ENCODE measurements at places on chromosomes 7 and 10.

DNA sequence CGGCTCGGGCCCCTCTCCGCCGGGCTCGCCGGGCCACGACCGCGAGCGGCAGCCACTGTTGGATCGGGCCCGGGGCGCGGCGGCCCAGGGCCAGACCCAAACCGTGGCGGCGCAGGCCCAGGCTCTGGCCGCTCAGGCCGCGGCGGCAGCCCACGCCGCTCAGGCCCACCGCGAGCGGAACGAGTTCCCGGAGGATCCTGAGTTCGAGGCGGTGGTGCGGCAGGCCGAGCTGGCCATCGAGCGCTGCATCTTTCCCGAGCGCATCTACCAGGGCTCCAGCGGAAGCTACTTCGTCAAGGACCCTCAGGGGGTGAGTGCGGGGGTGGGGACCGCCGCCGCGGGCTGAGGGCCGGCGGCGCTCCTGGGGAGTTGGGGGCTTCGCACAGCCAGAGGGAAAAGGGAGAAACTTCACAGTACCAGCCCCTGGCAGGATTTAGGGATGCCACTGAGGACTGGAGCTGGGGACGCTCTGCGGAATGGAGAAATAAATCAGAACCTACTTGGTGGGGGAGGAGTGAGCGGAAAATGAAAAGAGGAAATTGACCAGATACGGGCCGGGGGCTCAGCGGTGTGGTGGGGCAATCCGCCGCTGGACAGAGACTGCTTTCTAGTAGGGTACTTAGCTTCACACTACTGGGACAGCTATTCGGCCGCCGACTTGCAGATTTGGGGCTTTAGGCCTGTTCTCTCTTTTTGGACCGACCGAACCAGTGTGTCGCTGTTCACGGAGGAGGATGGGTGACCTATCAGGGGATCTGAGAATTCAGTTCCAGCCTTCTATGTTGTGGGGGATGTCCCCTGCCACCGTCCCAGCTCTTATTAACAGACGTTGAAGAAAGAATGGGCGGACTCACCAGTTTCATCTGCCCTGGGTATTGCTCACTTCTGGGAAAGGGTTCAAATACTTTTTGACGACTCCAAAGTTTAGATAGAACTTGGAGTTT, 669 bp downstream of the PI4K2A start:
- peak; percentile 63 for DNase-seq

DNA sequence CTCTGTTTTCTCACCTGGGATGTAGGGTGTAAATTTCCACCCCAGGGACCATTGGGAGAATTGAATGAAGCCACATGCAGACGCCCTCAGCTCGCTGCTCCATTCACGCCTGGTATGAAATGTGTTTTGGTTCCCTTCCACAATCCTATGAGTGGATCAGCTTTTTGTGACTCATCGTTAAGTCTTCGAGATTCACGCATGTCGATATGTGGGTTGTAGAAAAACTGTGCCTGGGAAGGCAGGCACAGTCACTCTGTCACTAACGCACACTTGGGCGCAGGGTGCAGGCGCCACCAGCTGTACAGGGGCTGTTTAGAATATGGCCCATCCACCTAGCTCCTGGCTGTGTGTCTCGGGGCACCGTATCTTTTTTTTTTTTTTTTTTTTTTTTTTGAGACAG, 64.2 kb upstream of the SH2B2 start:
- DNase-seq: peak; percentile 53

DNA sequence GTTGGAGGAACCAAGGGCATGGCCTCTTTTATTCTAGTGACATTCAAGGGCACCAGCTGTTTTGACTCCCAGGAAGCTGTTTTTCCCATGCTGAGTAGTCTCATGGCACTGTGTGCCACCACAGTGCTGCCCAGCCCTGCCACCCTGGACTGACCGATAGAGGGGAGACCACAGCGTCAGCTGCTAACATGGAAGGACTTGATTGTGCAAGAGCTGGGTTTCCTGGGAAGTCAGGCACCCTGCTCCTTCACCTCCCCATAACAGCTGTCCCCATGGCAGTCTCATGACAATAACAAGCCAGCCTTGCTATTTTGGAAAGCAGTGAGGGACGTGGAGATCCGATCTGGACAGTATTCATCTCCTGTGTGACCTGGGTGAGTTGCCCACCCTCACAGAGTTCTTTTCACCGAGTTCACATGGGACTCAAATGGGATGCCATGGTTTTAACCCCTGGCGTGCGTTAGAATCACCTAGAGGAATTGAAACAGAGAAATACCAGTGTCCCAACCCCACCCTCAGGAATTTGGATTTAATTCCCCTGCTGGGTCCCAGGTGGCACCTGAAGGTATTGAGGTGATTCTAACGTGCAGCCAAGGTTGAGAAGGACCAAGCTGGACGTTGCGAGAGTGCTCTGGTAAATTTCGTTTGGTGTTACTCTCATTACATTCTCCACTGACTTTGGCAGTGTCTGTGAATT, 174.8 kb downstream of the CELF2 start:
- no peak for DNase-seq

- peak; percentile 95 for DNase-seq
Observed at GRCh38 chr7:22726907-22727713, at the start of gene IL6. Gene IL6, plus strand, starts transcription at chr7:22727200. Its CDS starts 63 bp downstream, at chr7:22727263.

DNA sequence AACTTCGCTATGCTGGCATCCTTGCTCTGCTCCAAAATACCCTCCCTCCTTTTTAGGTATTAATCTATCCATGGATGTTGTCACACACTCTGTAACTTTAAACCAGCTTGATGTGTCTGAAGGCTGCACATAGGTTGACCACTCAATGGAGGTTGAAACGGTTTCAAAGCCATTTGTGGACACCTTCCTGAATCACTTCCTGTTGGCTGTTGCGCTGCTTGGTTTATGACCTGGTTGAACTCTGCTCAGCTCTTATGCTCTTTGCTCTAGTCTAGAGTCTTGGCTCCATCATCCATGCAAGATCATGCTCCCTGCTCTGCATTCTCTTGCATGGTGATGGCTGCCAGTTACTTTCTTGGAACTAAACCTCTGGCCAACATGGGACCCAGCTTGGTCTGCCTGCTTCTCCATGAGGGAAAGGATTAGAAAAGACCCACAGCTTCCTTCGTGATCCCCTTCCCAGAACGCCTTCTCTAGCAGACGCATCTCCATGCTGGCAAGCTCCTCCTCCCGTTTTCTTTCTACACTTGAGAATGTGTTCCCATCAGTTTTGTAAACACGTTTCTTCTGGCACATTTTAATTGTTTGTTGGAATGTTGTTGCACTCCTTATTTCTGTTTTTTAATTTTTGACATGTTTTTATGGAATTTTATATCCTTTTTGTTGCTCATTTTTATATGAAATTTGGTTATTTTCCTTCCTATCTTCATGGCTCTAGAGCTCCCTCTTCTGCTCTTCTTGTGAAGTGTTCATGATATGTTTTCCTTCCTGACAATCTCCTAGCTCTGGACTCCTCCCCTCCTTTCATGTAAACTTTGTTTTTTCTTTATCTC, 149.8 kb downstream of the XPNPEP1 start:
- peak; percentile 44 for DNase-seq

DNA sequence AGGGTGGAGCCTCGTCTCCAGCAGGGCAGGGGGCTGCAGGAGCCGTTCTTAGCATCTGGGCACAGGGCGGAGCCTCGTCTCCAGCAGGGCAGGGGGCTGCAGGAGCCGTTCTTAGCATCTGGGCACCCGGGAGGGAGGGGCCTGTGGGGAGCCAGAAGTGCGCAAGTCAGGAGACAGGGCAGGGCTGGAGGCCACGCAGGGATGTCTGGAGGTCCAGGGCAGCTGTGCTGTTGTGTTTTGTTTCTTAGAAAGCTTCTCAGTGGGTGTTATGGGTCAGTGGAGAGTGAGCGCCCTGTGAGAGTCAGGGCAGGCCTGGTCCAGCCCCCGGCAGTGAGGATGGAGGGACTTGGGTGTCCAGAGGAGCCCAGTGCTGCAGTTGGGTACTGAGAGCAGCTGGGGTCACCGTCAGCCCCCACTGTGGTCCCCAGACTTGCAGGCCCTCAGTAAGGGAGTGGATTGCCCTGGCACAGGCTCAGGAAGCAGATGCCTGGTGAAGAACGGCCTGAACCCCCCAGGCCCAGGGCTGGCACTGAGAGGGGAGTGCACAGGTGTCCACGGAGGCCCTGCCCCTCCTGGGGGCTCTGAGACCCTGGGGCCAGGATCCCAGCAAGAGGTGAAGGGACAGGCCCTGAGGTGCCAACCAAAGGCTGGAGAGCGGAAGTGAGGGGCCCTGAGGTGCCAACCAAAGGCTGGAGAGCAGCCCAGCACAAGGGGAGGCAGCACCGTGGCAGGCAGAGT, 29.8 kb downstream of the FAM20C start:
- DNase-seq: no peak

GRCh38 chr10:69409968-69410367, 6.8 kb downstream of the TACR2 start:
- DNase-seq: no peak

DNA sequence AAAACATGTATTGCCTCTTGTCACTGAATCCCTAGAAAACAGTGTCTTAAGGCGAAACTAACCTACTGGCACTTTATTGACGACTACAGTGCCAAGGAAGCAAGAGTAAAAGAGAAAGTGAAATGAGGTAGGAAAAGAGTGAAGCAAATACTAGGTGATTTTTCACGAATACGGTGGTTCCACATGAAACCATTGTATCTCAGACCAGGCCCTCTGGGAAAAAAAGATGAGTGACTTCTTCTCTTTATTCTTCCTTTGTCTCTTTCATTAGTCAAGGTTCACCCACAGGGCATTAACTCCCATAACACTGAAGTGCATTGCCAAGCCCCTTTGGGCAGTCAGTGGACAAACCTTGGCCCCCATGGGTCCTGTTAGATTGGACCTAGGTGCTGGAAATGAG, 16.2 kb upstream of the MACC1 start:
- DNase-seq: no peak

GRCh38 chr7:123431075-123431614, 103.2 kb downstream of the IQUB start:
- DNase-seq: no peak

DNA sequence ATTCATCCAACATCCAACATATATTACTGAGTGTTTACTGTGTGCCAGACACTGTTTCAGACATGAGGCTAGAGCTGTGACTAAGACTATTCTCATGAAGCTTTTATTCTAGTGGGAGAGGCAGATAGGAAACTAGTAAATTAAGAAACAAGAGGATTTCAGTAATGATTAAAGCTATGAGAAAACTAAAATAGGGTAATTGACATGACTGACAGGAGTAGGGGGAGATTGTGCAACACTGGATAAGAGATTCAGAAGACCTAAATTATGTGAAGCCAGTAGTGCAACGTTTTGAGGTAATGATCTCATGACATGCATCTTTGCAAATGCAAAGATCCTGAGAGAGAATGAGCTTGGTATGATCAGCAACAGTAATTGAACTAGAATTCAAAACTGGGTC, 48.6 kb upstream of the MKLN1 start:
- no peak for DNase-seq

DNA sequence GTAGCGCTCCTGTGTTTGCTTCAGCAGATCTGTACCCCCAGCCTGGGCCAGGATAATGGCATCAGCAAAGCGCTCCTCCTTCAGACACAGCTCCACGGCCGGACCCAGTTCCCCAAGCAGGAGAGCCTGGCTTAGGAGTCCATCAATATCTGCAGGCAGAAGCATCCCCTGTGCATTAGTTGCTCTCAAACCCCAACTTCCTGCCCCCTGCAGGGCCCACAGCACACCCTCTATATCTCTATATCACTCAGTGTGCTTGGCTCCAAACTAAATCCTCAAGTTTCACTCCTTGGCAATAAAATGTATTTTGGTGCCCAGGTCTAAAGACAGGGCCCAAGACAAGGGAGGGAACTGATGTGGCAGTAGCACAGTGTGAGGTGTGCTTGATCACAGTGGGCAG, 21.6 kb downstream of the SEC31B start:
- no peak for DNase-seq

GRCh38 chr7:41940760-41941343, 238.0 kb upstream of the INHBA start:
- peak; percentile 89 for DNase-seq

DNA sequence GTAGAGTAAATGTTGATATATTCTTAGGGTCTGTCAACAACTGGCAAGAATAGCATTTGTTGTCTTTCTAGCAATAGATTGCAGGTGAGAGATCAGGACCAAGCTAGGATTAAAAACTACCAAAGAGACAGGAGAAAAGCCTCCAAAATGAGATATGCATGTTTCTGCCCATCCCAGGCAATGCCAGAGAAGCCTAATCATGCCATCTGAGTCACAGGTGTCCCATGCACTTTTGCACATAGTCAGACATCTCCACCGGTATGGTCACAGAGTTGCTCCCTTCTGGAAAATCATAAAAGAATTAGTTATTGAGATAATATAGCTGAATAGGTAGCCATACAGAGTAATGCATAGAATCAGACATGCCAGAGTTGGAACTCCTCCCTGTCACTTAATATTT, 50.6 kb downstream of the PDK4 start:
- peak; percentile 3 for DNase-seq

GRCh38 chr7:42611289-42611928, 300.5 kb downstream of the C7orf25 start:
- no peak for DNase-seq

DNA sequence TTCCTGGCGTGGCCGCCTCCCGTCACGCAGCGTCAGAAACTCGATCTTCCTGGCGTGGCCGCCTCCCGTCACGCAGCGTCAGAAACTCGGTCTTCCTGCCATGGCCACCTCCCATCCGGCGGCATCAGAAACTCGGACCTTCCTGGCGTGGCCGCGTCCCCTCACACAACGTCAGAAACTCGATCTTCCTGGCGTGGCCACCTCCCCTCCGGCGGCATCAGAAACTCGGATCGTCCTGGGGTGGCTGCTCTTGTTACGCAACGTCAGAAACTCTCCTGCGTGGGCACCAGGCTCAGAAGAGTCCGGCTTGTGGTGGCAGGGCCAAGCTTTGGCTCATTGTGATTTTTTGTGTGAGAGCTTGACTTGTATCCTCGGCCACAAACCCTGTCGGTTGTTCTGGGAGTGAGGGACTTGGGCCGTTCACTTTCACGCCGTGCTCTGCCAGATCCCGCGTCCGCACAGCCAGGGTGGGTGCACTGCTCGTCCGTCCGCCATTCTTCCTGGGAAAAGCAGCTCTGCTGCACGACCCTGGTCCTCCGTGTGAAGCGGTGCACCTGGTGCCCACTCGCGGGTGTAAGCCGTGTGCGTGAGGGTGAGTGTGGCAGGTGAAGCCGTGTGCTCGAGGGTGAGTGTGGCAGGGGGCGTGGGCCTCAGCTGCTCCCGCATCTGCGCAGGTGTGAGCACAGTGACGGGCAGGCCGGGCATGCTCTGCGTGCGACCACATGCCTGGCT, 49.4 kb upstream of the SUN1 start:
- no peak for DNase-seq

- DNase-seq: no peak
Observed at GRCh38 chr10:130575756-130576285, 439.6 kb downstream of the GLRX3 start.

DNA sequence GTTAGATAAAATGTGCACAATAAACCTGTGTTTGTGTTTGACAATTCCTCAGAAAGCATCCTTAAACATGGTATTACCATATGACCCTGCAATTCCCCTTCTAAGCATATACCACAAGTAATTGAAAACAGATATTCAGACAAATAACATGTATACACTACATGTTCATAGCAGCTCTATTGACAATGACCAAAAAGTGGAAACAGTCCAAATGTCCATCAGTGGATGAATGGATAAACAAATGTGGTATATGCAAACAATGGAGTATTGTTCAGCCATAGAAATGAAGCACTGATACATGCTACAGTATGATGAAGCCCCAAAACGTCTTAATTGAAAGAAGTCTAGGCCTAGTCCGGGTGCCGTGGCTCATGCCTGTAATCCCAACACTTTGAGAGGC, 280.1 kb downstream of the OTUD1 start:
- DNase-seq: no peak

- DNase-seq: no peak
Observed at GRCh38 chr10:103079100-103079499, 114.0 kb downstream of the NT5C2 start.

GRCh38 chr7:43823941-43824340, 45.4 kb downstream of the MRPS24 start:
- DNase-seq: no peak

Measured in astrocyte of the hippocampus (primary cell).